ENCODE measurements at places on chromosomes 5 and 9.

- DNase-seq, result no peak
Measured at GRCh38 chr5:94815313-94816039, 197.0 kb downstream of the SLF1 start.

- DNase-seq, result peak; percentile 88
Measured at GRCh38 chr5:75089137-75089536, 36.8 kb upstream of the GCNT4 start.

- DNase-seq, result peak; percentile 73
Measured at GRCh38 chr9:111598733-111599091, 735 bp downstream of the PTGR1 start.

GRCh38 chr9:2087500-2088313, 72.6 kb downstream of the SMARCA2 start:
- peak; percentile 61 for DNase-seq

GRCh38 chr9:70557661-70558369, 143.4 kb upstream of the KLF9 start:
- DNase-seq, result no peak

GRCh38 chr5:44783634-44784315, 25.0 kb upstream of the MRPS30 start:
- no peak for DNase-seq

DNA sequence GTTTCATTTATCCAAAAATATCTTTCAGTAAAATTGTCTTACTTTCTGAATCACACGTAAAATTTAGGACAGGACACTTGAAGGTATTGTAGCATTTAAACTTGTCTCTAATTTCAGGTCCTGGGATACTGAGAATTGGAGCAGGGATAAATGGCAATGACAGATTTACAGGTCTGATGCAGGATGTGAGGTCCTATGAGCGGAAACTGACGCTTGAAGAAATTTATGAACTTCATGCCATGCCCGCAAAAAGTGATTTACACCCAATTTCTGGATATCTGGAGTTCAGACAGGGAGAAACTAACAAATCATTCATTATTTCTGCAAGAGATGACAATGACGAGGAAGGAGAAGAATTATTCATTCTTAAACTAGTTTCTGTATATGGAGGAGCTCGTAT, 99.2 kb downstream of the ADGRV1 start:
- DNase-seq, result no peak
